ENCODE measurements at places on chromosomes 5 and 9.

- no peak for DNase-seq
Observed at GRCh38 chr5:106875591-106876297, 795.0 kb downstream of the EFNA5 start.

- no peak for DNase-seq
Observed at GRCh38 chr5:109714592-109714991, 24.9 kb downstream of the MAN2A1 start.

DNA sequence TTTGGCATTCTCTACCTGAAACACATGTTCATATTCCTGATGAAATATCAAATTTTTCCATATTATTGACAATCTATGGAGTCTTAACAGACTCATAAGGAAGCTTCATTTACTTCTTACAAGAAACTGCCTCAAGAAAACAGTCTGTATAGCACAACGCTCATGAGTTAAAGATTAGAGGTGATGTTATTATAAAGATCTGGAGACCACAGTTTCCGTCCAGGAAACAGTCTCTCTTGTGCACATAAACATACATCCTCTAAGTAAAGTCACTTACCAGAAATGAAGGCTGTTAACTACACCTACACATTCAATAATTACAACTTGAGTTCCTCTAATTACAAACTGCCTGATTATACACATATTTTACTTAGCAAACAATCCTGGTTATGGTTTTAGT lies 86.9 kb downstream of the RAPGEF6 start:
- DNase-seq, result no peak

- DNase-seq, result no peak
Observed at GRCh38 chr5:1669276-1670155, 130.1 kb downstream of the MRPL36 start.

DNA sequence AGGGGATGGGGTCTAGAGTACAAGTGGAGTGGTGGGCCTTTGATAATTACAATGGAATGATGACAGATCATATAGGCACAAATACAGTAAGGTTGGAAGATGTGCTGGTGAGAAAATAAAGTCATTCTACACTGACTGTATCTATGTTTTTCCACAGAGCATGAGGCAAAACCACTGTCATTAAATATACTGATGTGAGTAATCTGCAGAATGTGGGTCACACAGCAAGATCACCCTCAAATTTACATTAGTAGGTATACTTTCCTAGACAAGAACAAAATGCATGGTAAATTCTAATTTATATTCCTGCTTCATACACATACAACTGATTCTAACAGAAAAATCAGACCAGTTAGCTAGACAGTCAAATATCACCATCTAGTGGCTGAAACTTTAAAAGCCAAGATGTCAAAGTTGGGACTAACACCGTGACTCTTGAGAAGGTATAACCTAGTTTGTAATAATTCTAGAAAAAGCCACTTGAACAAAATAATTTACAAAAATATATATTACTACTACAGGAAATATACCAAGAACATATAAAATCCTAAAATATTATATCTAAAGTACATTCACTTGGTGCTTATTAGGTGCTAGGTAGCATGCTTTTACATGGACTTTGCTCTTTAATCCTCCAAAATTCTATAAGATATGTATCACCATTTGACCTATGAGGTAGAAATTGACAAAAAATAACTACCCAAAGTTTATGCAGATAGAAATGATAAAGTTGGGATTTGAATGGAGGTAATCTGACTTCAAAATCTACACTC lies 19.5 kb downstream of the TTC33 start:
- DNase-seq, result no peak

DNA sequence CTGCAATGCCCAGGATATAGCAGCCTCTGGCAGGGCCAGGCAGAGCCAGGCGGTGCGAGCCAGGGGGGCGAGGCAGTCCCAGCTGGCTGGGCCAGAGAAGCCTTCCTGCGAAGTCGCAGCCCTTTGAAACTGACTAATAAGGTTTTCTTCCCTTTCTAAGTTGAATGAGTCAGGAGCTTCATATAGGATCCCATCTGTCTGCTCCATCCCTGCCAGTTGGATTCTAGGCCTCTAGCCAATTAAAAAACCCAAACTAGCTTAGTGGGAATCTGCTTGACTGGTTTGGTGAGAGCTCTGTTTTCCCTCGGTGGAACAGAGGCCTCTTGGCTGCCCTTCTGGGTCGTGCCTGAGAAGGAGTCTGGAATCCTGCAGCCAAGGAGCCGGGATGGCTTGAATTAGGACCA lies 70.1 kb upstream of the RAPGEF1 start:
- DNase-seq, result no peak

GRCh38 chr5:138274189-138274853 lies at the start of gene GFRA3:
Gene GFRA3, minus strand, starts transcription at chr5:138274621. Its CDS starts 197 bp downstream, at chr5:138274424.
- no peak for DNase-seq

DNA sequence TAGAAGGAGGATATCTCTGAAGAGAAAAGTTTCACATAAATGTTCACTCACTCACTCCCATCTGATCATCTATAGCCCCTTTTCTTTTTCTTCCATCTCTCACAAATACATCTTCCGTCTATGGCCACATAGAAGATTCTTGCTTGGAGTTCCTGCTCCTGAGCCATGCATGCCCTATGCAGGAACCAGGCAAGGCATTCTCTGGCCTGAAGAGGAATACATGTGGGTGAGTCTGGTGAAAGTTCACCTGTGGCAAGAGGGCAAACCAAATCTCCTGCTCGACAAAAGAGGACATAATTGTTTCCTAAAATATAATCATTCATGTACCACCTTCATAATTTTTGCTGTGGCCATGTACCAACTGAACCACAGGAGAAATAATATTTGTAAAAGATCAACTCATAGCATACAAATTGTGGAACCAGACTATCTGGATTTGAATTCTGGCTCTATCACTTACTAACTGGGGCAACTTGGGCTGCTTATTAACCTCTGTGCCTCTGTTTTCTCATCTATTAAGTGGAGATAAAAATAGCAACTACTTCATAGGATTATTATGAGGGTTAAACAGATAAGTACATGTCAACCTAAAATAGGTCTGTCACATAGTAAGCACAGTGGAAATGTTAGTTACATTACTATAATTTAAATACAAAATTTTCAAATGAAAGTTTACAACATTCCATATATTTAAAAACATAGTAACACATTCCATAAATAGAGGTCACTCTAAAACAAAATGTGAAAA lies 121.2 kb upstream of the NFIB start:
- DNase-seq, result no peak

- no peak for DNase-seq
Observed at GRCh38 chr5:78985725-78986223, 664 bp upstream of the ARSB start.

- no peak for DNase-seq
Observed at GRCh38 chr5:72509401-72509800, 2.2 kb upstream of the ZNF366 start.

GRCh38 chr9:125961072-125961471 lies 213.9 kb downstream of the PBX3 start:
- DNase-seq, result no peak

DNA sequence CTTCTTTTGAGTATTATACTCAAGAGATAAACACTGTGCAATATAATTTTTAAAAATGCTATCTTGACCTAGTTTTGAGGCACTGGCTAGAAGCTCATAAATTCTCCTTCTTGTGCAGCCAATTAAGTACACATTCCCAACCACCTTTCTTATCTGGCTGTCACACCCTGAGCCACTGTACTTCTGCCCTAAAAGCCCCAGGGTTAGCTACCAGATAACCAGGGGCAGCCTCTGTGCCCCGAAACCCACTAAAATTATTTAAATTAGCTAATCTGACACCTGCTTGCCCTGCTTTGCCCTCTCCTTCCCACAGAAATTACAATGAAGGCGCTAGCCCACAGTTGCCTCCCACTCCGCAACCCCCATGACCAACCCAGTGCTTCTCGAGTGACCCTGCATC lies 597.3 kb upstream of the TYRP1 start:
- no peak for DNase-seq

DNA sequence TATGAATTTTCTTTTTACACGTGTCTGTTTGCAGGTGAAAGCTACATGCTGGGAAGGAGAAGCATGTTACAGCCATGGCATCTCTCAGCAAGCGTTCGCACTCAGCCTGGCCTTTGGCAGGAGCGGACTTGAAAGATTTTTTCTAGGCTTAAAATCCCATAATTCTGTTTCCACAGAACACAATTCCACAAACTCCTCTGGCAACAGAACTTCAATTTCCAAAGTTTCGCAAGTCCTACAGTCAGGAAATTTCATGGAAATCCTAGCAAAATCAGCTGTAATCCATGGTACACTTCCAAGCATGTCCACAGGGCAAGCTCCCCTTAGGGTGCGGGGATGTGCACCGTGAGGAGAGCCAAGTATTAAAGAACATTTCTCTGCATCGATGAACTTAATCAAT lies 35.9 kb downstream of the SUB1 start:
- DNase-seq, result no peak

GRCh38 chr9:86471171-86471815 lies 117.1 kb upstream of the TUT7 start:
- no peak for DNase-seq

- no peak for DNase-seq
Observed at GRCh38 chr5:89546657-89547056, 663.7 kb upstream of the MEF2C start.

DNA sequence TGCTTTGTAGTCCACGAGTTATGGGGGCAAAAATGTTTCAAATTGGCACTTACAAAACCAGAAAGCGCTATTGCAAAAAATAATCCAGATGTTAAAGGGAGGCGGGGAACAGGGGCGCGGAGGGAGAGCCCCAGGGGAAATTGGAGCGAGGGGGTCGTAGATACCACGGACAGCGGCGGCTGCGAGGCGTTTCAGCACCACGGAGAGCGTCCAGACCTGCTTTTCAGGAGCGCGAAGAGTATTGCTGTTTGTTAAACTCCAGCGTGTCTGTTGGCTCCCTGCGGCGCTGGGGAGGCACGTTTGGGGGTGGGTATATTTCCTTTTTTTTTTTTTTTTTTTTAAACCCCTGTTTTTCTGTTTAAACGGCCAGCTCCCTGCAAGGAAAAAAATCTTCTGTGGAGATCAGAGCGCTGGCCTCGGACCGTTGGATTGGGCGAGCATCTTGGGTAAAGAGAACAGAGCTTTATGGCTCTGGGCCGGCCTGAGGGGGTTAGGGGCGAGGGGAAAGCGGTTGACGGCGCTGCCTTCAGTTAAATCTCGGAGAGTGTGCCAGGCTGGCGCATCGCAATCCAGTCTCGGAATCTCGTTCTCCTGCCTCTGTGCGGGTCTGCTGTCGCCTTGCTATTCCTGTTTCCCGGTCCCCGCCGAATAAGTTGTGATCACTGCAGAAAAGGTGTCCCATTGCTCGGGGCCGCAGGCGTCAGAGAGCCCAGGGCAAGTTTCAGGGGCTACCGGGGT lies at the start of gene GLRA1:
Gene GLRA1, minus strand, starts transcription at position 288 of the 738 bp plus-strand sequence. CDS start 302 bp downstream, outside the sequence.
- peak; percentile 10 for DNase-seq

DNA sequence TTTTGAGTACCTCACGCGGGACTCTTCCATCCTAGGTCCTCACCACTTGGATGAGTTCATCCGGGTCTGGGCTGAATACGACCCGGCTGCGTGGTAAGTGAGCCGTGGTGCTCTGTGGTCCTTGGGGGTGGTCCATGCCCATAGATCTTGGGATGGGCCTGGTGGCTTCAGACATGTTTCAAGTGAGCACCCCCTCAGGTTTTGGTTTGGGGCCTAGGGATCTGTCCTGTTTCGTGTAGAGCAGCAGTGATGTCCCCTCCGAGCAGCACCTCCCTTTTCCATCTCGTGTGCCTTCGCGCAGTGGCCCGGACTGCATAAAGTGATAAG lies 218.9 kb downstream of the CACNA1B start:
- no peak for DNase-seq

DNA sequence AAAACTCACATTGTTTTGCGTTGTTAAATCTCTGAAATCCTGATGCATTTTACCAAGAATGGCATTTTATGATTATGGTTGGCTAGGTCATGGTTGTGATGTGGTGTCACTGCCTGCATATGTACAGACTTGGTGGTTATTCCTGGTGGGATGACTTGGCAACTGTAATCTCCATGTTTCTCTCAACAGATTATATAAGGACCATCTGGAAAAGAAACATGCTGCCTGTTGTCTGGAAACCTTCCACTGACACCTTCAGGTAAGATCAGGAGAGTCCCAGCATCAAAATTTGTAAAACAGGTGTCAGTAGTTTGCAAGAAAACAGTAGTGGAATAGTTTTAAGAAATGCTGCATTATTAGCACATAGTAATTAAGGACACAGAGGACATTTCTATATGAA lies 3.0 kb upstream of the ACER2 start:
- DNase-seq, result no peak

GRCh38 chr5:160525471-160526261 lies 104.0 kb downstream of the PTTG1 start:
- no peak for DNase-seq

- DNase-seq, result no peak
Observed at GRCh38 chr9:431701-432100, 217.0 kb downstream of the DOCK8 start.

GRCh38 chr5:72125941-72126620 lies 18.8 kb downstream of the MAP1B start:
- no peak for DNase-seq

DNA sequence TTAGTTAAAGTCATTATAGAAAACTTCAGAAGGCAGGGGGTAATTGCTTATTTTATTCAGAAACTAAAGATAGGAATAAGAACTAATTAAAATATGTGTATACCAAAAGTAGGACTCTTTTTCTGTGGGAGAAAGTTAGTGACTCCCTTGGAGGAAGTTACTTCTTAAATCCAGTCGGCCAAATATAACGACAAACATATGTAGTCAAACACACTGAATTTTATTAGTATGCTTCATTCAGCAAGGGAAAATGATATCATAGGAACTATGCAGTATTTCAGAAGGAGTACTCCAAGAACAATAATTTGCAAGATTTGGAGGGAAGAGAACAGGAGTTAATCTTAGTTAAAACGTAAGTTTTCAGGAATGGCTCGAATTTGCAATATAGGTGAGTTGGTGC lies 432.6 kb downstream of the CYLC2 start:
- no peak for DNase-seq

DNA sequence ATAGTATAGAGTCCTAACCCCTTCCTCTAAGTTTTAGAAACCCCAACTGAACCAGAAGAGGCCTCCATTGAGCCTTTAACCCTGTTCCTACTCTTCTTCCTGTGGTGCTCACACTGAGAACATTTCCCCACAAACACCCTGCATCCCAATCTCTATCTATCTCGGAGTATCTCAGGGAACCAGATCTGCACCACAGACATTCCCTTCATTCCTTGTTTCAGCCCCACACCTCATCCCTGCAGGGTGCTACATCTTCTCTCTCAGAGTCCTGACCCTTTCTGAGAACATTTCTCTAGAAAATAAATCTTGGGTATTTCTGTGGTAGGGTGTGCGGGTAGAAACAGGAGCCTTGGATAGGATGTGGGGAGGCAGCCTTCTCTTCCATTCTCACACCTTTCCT lies 507.8 kb downstream of the PDE4D start:
- no peak for DNase-seq

DNA sequence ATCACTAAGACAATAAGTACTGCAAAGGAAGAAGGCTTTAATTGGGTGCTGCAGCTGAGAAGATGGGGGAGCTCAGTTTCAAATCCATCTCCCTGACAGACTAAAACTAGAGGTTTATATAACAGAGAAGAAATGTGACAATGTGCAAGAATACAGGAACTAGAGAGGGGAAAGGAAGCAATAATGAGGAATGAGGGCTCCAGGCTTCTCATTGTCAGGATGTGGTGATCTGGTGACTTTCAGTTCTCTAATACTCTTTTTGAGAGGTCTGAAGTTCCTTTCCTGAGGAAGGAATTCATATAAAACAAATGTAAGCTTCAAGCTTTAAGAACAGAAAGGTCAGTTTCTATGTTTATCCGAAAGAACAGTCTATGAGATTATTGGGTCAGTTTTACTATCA lies 42.5 kb upstream of the SPATA31E1 start:
- DNase-seq, result no peak

All from stimulated activated CD8-positive, alpha-beta memory T cell treated with anti-CD3 and anti-CD28 coated beads, Interleukin-4, amount 100 ng/mL, for 1 hour (primary cell).